ENCODE measurements at places on chromosomes 7 and 10. TPM values are rescaled to one million over a fixed set of nuclear protein-coding genes. Genes with fewer than 3 reads are reported as not detected.
A peak's percentile ranks its signal among the peaks of the same experiment; 100 is the strongest.

GRCh38 chr7:12683678-12684585, 3.5 kb upstream of the ARL4A start:
- DNase-seq = peak; percentile 30

DNA sequence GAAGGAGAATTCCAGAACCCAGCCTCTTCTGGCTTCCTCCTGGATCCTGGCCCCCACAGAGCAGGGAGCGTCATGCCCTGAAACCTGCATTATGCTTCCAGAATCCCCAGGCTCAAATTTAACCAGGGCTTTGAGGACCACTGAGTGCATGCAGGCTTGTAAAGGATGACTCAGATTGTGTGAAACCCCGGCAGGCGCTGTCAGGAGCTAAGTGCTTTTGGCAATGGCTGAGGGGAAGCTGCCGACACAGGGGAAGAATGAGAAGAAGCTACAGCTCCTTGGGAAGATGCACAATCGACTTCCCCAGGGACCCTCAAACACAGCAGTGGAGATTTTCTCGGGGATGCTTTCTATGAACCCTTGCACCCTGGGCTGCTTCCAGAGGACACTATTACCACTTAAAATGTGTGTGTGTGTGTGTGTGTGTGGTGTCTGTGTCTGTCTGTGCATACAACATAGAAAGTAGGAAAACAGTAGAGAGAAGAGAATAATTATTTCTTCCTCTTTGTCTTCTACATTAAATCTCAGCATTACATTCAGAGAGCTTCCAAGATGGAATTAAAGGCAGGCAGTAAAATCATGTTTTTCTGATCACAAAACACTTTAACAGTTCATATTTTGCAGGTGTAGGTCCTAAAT, 183.5 kb upstream of the INHBA start:
- DNase-seq = peak; percentile 44

DNA sequence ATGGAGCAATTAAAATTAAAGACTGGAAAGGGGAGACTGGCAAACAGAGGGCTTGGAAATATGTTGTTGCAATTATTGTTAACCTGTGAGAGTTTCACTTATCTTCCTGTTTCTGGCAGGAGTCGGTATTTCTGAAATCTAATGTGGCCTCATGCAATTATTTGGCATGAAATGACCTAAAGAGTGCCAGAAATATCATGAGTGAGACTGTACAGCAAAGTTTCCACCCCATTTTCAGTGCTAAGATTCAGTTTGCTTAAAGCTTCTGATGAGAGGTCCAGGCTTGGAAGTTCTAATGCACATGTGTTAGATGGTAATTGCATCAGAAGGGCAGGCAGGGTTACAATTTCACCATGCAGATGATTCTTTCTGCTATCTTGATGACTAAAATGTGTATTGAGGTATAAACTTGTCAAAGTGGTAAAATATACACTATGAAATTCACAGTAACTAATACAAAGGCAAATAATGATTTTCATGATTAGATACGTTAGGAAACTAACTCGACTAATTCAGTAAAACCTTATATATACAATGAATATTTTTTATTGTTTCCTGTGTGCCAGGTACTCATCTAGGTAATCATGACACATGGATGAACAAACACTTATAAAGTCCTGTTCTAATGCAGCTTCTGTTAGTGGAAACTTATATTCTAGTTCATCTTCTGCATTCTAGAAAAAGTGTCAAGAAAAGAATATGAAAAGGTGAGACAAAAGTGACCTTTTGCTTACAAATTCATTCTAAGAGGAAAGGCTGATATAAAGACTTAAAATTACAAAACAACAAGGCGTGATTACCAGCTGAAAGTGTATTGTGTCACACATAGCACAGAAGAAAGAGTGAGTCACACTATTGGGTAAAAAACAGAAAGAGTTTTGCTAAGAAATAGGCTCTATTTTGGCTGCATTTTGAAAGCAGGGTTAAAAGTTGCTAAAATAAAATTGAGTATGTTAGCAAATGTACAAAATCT, 533.4 kb upstream of the SEMA3D start:
- peak; percentile 89 for DNase-seq

GRCh38 chr10:98817396-98817795, 370.7 kb upstream of the HPS1 start:
- DNase-seq = no peak

DNA sequence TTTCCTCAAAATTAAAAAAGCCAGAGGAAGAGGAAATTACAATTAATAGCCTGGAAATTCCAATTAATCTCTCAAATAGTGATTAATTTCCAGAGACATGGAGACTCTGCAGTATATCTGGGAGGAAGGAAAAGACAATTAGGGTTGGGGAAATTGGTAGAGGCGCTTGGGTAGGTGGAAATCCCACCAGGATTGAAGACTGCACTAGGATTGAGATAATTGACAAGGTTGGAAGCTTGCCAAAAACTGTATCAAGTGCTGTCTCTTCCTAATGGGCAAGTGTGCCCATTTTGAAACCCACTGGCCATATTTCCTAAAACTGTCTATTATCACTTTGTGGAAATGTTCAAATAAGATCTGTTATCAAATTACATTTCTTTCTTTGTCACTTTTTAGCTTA, 21.6 kb downstream of the CHN2 start:
- no peak for DNase-seq

GRCh38 chr10:119769886-119770285, 44.0 kb downstream of the INPP5F start:
- peak; percentile 92 for DNase-seq

DNA sequence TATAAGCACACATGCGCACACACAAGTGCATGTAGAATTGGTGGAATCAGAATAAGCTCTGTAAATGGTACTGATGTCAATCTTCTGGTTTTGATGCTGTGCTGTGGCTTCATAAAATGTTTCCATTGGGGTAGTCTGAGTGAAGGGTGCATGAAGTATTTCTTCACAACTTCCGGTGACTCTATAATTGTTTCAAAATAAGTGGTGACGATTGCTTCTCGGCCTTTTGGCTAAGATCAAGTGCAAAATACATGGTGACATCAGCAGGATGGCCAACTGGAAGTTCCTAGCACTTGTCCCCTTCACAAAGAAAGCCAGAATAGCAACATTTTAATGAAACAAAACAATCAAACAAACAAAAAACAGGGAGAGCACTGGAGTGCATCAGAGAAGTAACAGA, 41.6 kb upstream of the CAMK2B start:
- no peak for DNase-seq

GRCh38 chr7:132551439-132551838, 24.8 kb downstream of the PLXNA4 start:
- no peak for DNase-seq

- DNase-seq = no peak
Observed at GRCh38 chr10:15783941-15784636, 64.4 kb upstream of the ITGA8 start.

DNA sequence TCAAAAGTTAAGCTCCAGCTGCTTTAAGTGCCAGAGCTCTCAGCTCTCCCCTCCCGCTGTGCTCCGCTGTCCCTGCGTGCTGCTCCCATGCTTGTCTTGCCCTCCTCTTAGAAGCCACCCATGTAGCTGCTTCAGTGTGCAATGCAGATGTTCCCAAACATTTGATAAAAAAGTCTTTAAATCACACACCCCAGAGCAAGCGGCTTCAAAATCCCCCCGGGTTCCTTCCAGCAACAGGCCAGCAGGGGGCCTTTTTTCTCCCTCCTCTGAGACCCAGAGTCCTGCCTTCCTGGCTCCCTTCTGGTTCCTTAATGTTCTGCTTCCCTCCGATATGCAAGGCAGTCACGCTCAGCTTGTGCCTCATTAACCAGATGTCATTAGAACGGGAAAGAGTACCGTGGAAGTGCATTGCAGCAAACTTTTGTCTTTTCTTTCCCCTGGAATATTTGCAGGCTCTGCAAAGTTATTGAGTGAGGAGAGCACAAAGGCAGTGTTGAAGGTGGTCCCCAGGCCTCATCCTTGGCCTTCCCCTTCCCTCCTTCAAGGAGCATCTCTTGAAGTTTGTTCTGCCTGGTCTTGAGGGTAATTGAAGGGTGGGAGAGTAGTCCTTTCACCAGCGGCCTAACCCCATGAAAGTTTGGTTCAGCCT, 25.5 kb downstream of the LDB3 start:
- peak; percentile 24 for DNase-seq

GRCh38 chr7:79287981-79288380, 165.5 kb downstream of the MAGI2 start:
- DNase-seq = no peak

DNA sequence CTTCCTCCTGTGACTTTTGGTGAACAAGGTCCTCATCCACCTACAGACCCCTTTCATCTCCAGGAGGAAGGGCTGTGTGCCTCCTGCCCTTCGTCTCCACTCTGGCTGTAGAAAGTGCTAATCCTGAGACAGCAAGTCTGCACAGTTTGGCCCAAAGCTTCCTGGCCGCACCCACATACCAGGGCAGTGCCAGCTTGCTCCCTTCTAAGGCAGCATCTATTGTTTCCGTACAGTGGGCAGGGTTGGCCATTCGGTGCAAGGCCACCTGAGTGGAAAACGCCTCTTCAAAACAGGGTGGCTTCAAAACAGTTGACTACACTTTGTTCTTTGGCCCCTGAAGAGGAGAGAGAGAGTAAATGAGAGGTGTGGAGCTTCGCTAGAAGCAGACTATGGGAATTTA, 134.1 kb upstream of the KLF14 start:
- DNase-seq = no peak

DNA sequence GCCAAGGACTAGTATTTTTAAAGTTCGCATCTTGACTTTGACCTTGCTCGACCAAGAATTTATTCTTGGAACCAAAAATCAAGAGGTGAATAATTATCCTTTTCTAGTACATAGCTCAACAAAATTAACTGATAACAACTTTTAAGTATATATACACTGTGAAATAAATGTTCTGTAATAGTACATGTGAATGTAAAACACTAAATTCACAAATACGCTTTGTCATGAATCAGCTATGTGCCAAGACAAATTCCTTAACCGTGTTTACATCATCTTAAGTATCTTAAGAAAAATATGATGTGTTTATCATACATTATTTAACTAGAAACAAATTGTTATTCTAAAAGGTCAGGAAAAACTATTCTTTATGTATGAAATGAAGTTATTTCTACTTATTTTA, 83.3 kb downstream of the CUL2 start:
- peak; percentile 67 for DNase-seq

GRCh38 chr7:79622781-79623180, 169.3 kb upstream of the MAGI2 start:
- peak; percentile 90 for DNase-seq

DNA sequence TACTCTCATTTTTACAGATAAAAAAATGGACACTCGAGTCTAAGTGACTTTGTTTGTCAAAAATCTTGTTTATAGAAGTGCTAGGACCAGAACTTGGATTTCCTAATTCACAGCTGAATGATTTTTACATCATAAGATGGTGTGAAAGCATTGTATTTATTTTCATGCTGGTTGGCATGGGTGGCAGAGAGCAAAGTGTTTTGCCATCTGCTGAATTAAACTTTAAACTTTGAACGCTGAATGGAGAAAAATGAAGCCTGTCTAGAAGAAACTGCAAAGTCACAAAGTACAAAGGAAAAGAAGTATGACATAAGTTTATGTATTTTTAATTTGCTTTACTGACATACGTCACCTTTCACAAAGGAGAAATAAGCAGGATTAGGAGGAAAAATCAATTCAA, 142.0 kb downstream of the NRBF2 start:
- no peak for DNase-seq

DNA sequence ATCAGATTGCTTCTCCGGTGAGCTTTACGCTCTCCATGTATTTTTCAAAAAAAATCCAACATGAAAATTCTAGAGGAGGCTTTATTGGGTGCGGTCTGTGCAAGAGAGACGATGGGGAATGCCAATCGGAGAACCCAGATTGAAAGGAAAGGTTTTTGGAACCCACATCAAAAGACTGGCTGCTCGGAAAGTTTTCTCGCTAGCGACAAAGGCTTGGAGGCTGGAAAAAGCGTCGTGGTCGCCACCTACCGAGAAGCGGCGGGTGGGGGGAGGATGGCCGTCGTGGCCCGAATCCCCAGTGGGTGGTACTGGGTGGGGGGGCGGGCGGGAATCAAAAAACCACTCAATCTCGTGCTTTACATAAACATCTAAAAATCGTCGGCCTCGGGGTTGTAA, 1.1 kb upstream of the GTF2I start:
- no peak for DNase-seq

DNA sequence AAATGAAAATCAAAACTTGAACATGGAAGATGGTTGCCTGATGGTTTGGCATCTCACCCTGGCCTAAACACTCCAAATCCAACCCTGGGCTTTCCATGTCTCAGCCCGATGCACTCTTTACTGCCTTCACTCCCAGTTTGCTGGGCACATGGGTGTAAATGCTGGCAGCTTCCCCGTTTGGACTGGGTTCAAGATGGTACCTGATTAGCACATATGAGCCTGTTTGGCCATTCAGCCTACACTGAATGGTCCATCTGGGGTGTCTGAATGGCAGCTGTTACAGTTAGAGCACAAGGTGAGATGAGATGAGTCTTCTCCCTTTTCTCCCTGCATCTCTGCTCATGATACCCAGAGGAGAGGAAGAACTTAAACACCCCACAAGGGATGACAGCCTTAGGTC, 37.1 kb downstream of the ATXN7L1 start:
- no peak for DNase-seq

DNA sequence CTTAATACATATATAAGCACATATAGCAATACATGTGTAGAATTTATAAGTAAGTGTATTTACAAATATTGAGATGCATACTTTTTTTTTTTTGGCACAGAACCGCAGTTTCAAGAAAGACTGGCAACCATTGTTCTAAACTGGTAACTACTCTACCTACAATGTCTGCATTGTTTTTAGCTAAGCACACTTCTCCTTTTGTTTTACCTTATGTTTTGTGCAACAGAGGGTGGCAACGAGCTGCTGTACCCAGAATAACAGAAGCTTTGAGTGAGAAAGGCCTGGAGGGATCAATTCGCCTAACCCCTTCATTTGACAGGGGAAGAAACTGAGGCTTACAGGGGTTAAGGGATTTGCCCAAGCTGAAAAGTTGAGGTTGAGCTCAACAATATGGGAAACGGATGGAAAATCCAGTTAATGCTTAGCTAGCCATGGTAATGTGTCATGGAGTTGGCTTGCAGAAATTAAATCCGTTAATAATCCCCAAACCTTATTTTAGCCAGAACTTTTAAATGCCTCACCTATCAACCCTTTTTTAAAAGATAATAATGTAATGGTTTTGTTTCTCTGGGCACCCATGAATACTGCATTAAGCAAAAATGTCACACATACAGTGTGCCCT, 25.5 kb downstream of the FZD1 start:
- DNase-seq = no peak

Gene ATOH7
- under 0.01 TPM for total RNA-seq

Gene LEP
- under 0.01 TPM for total RNA-seq

Gene GCK
- 0.53 TPM for total RNA-seq

Gene PTEN
- 101 TPM for total RNA-seq

Gene KCNIP2
- total RNA-seq = 0.51 TPM

Gene TECPR1
- 8.2 TPM for total RNA-seq

Gene NXPH1
- not detected for total RNA-seq

Gene ZNF92
- 4.0 TPM for total RNA-seq

Gene DKK1
- total RNA-seq = 13.6 TPM

Gene NSUN5
- 39.3 TPM for total RNA-seq

Gene CFTR
- under 0.01 TPM for total RNA-seq

Gene ADRA2A
- total RNA-seq = not detected

Gene TBC1D12
- 11.3 TPM for total RNA-seq

Gene EBLN1
- not detected for total RNA-seq

Measured in bronchial epithelial cell (primary cell).